ENCODE measurements at places on chromosomes 4 and X.

DNA sequence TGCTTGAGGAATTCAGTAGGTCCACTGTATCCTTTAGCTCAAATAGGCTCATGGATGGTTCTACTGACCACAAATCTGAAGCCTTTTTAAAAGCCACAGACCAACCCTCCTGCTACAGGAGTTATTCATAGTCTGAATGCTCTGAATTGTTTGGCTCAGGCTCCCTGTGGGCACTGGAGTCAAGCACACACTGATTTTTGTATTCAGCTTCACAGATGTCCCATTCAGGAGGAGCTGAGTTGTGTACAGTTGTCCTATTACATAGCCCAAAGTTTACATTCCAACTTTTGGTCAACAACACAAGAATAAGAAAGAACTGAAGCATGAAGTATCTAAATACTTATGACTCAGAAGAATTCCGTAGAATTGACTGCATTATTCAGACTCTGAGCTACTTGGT lies 243.9 kb downstream of the UNC5C start:
- DNase-seq = no peak

DNA sequence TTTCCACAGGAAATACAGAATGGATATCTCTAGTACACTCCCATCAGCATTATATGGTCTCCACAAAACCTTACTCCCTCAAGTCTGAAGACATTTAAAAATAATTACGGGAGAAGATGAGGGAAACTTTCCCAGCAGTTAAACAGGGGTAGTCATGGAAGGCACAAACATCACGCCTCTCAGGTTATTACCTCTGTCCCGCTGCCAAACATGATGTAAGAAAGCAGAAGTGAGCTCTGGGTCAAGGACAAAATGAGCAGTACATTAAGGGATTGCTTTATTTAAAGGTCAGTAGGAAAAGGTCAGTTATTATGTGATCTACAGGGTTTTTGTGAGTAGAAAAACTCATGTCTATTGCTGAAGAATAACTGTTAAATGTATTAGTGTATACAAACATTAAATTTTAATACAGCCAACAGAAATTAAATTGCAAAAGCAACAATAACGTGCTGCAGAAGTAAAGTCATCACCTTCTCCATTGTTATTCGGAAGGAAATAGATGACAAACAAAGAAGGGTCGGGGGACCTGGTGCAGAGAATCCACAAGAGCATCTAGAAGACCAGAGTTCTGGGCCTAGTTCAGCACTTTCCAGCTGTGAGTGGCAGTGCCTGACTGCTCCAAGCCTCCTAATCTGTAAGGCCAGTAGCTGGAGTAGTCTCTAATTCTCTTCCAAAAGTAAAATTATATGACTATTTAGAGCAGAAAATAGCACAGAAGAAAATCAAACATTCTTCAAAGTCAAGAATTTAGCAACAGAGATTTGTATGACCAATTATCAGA lies 171.2 kb downstream of the PPP3CA start:
- DNase-seq = no peak

- no peak for DNase-seq
Measured at GRCh38 chrX:40127052-40127451, 29.3 kb upstream of the BCOR start.

GRCh38 chr4:10063544-10064300 lies 42.4 kb upstream of the SLC2A9 start:
- no peak for DNase-seq

DNA sequence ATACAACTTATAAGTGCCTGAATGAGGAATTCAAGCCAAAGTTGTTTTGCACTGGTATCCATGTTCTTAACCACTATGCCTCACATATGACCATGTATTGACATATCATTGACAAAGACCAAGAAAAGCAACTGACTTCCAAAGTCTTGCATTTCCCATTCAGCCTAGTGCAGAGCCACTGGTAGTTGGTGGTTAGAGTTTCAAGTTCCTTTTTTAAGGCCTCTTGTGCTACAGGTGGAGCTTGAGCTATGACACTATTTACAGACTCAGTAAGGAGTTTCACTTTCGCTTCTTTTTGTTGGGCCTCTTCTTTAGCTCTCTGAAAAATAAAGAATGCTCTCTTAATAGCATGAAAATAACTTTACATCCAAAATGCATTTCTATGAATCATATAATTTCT lies 763.0 kb downstream of the DMD start:
- DNase-seq = no peak

DNA sequence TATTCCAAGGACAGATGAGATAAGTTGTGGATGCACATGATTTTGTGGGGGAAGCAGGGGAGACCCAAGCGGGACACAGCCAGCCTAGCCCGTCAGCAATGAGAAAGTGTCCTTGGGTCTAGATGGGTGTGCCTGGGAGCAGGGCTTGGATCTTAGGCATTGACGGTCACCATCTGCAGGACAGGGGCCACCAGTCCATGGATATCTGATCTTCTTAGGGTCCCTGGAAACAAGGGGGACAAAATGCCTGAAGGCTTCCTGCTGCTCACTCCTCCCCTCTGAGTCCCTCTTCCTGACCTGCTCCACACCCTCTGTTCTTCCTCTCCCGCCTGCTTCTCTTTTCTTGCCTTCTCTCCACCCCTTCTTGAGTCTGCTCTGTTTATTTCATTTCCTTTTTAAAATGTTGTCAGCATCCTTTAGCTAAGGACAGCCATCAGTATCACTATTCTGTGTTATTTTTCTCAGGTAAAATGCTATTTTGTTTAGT lies 298.4 kb downstream of the RAPGEF2 start:
- no peak for DNase-seq

DNA sequence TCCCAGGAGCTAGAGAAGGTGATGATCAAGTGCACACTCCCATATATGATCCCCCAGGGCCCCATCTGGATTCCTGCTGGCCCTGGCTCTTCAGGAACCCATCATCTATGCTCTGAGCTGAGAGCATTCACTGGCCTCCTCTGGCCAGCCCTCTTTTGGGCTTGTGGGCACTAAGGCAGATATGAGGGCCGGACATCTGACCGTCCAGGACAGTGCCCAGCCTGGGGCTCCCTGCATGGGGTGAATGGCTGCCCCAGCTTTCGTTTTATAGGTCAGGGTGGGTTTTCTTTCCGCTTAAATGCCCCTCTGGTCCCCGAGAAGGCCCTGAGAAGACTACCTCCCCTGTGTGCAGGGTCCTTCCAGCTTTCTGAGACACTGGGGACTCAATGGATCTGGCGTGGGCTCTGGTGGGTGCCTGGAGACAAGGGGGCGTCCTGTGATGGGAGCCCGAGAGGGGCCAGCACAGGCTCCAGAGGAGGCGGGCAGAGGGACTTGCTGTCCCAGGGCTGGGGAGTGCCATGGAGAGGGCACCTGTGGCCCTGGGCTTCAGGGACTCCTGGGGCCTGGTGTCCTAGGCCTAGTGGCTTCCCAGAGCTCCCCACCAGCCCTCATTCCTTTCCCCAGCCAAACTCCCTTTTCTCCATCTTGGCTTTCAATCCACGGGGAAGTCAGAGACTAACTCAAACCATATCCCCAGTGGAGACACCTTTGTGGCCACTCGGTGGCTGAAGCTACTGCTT lies 39.5 kb upstream of the GRPEL1 start:
- no peak for DNase-seq

GRCh38 chr4:94744850-94745249 lies 12.9 kb upstream of the BMPR1B start:
- no peak for DNase-seq

DNA sequence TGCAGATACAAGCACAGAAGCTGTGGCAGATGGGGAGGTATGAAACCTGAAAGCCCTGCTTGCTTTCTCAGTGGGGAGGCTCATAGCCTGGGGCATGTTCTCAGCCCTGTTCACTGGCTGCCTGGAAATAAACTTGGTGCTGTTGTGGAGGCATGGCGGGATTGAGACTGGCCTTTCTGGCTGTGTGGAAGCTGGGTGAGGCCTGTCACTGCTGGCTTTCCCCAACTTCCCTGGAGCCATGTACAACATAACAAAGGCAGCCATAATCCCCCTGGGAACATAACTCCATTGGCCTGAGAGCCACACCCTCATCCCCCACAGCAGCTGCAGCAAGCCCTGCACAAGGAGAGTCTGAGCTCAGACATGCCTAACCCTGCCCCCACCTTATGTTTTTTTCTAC lies 237.7 kb upstream of the TLL1 start:
- no peak for DNase-seq

DNA sequence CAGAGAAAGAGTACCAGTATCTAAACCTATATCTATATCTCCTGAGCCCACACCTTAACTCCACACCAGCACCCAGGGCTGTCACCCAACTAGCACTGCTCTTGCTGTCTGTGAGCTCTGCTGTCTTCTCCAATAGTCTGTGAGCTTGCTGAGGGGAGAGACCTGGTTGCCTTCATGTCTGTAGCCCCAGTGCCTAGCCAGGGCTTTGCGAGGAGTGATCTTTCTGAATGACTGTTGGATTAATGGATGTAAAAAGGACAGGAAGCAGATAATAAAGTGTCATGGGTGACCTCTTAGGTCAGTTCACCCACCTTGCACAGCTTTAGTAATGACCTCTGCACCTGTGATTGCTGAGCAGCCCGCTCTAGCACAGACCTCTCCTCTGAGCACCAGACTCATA lies 30.5 kb downstream of the CNGA2 start:
- DNase-seq = no peak

GRCh38 chr4:2247128-2248043 lies 5.5 kb upstream of the HAUS3 start:
- no peak for DNase-seq

- DNase-seq = no peak
Measured at GRCh38 chrX:132270699-132271098, 51.5 kb upstream of the RAP2C start.

DNA sequence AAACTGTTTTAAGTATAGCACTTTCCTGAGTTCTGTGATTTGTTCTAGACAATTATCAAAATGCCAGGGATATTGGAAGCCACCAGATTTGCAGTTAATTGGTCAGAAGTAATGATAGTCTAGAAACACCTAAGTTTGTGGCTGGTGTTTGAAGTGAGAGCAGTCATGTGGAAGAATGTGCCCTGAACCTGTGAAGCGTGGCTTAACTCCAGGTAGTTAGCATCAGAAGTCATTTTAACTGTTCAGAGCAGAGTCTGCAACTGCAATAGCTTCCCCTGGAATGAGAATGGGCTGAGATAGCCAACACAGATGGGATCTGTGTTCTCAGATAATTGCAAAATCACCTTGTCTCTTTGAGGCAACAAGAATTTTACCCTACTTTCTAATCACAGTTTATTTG lies 255.1 kb upstream of the GK2 start:
- no peak for DNase-seq

DNA sequence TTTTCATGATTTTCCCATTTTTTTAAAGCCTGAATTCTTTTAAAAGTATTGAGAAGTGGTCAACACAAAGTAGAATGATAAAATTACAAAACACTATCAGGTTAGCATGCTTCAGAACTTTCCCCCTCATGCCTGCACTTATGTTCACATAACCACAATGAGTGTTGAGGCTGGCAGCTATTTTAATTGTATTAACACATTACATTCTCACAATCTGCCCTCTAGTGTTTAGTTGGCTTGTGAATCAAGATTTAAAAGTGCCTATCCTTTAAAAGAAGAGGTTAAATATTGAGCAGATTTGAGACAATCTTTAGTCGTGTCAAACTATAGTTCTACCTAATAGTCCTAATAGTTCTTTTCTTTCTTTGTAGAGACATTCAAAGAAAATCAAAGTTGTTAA lies 93.6 kb upstream of the NAP1L5 start:
- DNase-seq = no peak

- no peak for DNase-seq
Measured at GRCh38 chr4:44842531-44842930, 116.2 kb upstream of the GNPDA2 start.

- no peak for DNase-seq
Measured at GRCh38 chr4:17650406-17650805, 36.0 kb downstream of the MED28 start.

DNA sequence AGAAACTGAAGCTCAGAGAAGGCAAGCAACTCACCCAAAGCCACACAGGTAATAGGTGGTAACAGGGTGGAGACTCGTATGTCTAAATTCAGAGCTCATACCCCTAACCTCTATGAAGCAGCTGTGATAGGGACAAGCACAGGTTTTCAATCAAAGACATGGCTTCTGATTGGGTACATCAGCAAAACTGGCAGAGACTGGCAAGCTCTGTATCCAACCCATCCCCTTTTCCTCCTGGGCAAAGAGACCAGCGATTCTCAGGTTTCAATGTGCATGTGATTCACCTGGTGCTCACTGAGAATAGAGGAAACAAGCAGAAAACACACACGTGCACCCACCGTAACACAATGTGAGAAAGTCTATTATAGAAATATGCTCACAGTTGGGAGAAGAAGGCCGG lies 153.0 kb downstream of the SMIM20 start:
- no peak for DNase-seq

DNA sequence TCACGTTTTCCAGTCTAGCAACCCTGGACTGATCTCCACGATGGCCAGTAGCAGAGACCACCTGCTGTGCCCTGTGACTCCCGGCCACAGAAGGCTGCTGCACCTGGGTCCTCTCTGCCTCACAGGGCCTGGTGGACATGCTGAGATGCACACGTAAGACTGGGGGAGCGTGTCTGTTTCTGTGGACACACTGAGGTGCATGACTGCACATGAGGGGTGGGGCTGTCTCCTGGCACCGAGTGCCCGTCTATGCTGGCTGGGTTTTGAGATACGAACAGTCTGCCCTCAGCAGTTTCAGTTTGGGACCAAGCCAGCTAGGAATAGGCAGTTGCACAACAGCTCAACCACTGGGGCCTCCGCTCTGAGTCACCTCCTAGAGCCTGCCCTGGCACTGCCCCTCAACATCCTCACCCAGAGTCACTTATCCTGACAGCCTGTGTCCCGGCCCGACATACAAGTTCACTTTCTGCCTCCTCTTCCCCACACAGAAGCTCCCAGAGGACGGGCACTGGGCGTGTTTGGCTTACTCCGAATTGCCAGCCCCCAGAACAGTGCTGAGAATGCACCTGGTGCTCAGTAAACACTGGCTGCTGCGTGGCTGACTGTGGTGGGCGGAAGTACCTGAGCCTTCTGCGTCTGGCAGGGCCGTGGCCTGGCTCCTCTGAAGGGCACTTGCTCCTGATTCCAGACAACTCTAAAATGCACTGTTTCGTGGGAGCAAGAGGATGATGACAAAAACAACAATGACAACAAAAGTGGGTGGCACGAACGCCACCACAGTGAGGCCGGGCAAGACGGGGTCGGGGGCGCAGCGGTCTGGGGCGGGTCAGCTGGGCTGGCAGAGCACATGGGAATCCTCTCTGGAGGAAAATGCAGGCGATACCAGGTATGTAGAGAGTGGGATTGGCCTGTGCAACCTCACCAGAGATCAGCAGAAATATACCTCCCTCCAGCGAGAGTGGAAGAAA lies 30.9 kb downstream of the RNF212 start:
- no peak for DNase-seq

- no peak for DNase-seq
Measured at GRCh38 chrX:28324321-28324721, 262.9 kb upstream of the IL1RAPL1 start.

DNA sequence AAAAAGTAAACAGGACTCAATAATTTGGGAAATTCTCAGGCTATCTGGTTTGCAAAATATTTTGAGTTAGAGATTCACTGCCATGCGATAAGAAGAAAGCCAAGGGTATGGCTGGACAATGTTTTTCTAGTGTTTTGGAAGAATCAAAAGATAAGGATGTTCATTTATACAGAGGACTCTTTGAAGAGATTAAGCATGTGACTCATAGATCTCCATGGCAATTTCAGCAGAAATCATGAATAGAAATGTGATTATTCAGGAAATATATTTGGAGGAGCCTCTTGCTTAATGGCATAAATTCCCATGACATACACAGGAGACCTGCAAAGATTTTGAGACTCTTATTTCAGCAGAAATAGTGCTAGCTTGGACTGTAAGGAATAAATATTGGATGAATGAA lies 16.7 kb upstream of the FRAS1 start:
- no peak for DNase-seq

GRCh38 chr4:155491336-155492120 lies 114.8 kb upstream of the MAP9 start:
- no peak for DNase-seq
